ENCODE measurements at places on chromosomes 13 and 19.

GRCh38 chr19:35031072-35031881 lies 1.0 kb downstream of the SCN1B start:
- peak; percentile 86 for DNase-seq

DNA sequence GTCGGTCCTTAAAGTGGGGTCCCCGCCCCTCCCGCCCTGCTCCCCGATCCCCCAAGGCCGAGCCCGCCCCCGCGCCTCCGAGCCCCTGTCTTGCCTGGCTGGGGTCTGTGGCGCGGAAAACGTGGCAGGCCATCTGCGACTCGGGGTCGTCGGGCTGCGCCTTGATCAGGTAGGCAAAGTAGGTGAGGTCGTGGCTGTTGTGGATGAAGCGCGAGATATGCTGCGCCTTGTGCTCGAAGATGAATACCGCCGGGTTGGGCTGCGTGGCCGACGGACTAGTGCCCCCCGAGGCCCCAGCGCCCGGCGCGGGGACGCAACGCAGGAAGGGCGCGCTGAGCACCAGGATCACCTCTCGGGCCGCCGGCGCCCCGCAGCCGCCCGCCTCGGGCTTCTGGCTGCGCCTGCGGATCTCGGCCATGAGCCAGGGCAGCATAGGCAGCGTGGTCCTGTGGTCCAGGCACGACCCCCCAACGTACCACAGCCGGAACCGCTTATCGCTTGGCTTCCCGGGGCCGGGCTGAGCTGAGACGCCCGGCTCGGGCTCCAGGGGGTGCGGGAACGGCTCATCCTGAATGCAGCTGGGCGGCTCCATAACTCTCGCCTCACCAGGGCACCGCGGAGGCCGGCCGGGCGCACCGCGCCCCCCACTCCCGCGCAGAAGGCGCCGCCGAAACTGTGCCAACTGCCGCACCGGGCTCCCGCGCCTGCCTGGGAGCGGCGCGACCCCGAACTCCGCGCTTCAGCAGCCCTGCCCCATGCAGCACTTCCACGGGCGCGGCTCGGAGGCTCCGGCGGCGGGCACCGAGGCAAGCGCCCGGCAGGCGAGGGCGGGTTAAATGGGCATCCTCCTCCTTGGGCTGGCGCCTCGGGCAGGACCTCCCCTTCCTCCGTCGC lies 546 bp downstream of the TBC1D4 start:
- DNase-seq: peak; percentile 55

- DNase-seq: no peak
Measured at GRCh38 chr13:42334329-42334706, 62.4 kb downstream of the AKAP11 start.

GRCh38 chr19:5674714-5675113 lies 5.6 kb downstream of the MICOS13 start:
- DNase-seq: no peak

- DNase-seq: no peak
Measured at GRCh38 chr13:60221581-60221980, 57.9 kb upstream of the DIAPH3 start.

- DNase-seq: peak; percentile 70
Measured at GRCh38 chr19:38949580-38950367, 19.0 kb downstream of the MRPS12 start.

GRCh38 chr13:28229522-28230411 lies 91.4 kb downstream of the PAN3 start:
- DNase-seq: no peak

GRCh38 chr19:46160233-46160775 lies 12.3 kb downstream of the IGFL2 start:
- no peak for DNase-seq

DNA sequence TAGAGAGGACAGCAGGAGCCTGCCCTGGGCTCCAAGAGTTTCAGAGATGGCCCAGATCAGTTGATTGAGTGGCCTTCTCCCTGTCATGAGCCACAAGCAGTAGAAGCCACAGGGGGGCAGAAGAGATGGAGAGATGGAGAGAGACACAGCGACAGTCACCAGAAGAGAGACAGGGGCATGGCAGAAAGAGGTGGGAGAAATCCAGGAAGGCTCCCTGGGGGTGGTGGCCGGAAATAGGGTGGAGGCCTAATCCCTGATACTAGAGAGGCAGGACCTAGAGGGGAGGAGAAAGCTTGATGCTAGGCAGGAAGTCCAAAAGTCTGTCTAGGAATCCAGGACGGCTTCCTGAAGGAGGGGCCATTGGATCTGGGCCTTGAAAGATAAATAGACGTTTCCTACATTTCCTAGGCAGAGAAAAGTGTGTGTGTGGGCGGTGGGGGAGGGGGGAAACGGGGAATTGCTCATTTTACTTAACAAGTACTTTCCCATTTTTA lies 9.6 kb upstream of the TPM4 start:
- DNase-seq: peak; percentile 68
